ENCODE measurements at places on chromosomes 11 and 22. TPM values are rescaled to one million over a fixed set of nuclear protein-coding genes. Genes with fewer than 3 reads are reported as not detected.
A peak's percentile ranks its signal among the peaks of the same experiment; 100 is the strongest.

The OR8D1 gene
- not detected for total RNA-seq

The APOA5 gene
- total RNA-seq: not detected

The RAB38 gene
- total RNA-seq: 1.2 TPM

The EXPH5 gene
- 1.1 TPM for total RNA-seq

The SCGB1C1 gene
- total RNA-seq: not detected

DNA sequence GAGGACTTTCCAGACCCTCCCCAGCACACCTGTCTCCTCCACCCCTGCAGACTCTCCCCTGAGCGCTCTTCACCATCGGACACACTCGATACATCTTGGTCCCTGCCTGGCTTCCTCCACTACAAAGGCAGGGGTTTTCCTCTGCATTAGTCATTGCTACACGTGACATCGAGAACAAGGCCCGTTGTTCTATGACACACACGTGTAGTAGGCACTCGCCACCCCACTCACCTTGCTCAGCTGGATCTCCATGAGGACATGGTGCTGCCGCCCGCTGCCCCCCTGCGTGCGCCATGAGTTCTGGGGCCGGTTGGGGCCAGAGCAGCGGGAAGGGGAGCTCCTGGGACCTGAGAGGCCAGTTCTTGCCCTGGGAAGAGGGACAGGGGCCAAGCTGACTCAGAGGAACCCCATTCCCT lies 16.7 kb downstream of the ATG2A start:
- DNase-seq: no peak

DNA sequence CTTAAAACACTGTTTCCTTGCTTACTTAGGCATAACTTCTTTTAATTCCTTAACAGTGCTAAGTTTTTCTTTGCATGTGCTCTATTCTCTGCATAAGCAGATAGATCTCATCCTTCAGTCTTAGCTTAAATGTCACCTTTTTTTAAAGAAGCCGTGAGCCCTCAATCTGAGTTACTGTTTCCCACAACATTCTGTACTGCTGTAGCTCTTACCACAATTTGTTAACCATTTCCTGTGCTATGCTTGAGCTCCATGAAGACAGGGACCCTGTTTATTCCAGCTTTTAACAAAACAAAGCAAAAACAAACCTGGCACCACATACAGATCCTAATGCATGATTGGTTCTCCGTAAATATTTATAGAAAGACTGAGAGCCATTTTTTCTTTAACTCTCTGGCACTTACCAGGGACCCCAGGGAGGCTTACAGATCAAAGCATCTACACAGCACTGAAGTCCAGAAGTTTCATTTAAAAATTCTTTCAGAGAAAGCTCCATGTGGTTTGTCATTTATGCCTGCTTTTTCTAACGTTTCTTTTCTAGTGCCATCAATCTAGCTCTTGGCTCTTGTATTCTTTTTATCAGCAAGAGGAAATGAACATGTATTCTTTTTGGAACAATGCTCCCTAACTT lies 74.9 kb downstream of the DYNC2H1 start:
- DNase-seq: no peak

DNA sequence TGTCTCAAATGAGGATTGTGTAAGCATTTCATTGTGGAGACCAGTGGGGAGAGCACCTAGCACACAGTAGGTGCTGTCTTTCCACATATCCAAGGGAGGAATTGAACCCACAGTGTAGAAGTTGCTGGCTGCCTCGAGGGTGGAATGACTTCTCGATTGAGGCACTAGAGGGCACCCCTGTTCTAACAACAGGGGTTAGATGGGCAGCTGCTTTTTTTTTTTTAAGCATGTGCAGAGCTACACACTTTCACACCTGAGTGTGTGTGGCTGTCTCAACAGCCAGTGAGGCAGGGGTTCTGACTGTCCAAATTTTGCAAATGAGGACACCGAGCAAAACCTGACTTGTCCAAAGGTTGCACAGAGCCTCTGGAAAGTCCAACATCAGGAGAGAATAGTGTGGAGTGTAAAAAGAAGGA lies 118.2 kb upstream of the CRYBB3 start:
- no peak for DNase-seq

GRCh38 chr11:68442433-68442832 lies 18.1 kb upstream of the PPP6R3 start:
- no peak for DNase-seq

DNA sequence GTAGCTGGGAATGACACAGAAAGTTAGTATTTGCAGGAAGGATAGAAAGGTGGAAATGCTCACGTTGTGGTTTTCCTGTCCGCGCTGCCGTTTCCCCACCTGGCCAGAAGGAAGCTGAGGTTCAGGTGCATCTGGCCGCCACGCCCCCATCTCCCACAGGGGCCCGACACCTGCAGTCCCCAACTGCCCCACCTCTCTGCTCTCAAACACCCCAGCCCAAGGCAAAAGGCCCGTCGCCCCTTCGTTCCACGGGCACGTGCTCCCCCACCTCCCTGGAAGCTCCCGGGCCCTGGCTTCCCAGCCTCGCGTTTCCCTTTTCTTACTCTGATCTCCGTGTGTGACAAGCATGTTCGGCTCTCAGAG lies 985.1 kb downstream of the BRD1 start:
- no peak for DNase-seq

DNA sequence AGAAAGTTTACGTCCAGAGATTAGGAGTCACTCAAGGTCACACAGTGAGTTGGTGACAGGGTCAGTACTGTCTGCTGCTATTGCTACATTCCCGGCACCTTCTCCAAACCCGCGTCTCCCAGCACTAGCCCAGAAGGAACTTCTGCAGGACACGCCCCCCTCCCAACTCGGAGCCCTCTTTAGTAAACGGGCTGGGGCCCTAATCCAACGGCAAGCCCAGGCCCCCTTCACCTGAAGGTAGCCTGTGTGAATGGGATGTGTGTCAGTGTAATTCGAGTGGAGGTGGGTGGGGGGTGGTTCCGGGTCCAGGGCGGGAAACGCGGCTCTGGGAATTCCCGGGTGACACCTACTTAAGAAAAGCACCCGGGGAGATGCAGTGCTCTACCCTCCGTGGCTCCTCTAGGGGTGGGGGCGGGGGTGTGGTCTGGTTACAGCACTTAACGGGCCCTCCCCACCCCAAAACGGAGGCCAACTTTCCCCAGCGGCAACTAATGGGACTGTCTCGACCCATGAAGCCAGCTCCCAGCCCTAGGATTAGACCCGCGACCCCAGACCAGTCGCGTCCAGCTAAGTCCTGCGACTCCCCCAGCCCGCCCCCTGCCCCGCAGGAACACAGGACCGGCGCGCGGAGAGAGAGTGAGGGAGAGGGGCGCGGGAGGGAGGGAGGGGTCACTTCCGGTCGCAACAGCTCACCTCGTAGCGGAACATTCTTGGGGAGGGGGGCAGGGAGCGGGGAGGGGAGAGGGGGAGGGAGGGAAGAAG lies 468 bp downstream of the PATL1 start:
- peak; percentile 43 for DNase-seq

Data from fibroblast of the aortic adventitia (primary cell).